NCI-H1048 (cell line): ENCODE measurements at places on chromosomes 4 and X.

DNA sequence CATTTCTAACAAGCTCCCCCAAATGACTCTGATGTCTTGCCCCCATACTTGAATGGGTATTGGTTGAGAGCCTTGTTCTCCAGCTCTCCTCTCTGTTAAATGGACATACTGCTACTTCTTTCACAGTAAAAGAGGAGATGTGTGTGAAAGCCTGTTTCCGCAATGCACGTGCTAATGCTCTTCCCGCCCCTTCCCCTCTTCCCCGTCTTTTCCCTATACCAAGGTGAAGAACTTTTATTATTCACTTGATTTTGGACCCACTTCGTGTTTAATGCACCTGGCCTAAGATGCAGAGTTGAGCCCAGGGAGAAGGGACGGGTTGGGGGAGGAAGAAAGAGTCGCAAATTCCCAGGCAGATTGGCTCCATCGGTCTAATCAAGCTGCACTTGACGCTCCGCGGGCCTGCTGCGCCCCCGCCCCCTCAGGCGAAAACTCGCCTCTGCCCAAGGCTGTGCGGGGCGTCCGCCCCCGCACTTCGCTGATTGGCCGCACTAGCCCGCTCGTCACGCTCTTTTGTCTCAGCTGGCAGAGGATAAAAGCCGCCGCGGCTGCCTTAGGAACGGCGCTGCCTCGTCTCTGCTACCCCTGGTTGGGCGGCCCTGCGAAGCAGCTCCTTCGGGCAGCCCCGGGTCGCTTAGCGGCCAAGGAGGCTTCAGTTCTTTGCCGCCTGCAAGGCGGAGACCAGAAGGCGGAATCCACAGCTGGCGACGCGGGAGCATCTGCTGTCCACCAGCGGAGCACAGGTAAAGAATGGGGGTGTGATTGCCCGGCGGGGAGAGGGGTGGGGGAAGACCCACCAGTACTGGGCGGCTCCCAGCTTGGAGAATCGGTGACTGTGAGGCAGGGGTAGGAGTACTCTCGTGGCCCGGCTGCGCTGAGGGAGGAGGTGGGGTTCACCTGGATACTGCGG lies at the start of gene ZCCHC12:
ZCCHC12 (plus strand) TSS at position 562 of the 910 bp plus-strand sequence. CDS start 1,421 bp downstream, outside the sequence.
- no peak for DNase-seq

DNA sequence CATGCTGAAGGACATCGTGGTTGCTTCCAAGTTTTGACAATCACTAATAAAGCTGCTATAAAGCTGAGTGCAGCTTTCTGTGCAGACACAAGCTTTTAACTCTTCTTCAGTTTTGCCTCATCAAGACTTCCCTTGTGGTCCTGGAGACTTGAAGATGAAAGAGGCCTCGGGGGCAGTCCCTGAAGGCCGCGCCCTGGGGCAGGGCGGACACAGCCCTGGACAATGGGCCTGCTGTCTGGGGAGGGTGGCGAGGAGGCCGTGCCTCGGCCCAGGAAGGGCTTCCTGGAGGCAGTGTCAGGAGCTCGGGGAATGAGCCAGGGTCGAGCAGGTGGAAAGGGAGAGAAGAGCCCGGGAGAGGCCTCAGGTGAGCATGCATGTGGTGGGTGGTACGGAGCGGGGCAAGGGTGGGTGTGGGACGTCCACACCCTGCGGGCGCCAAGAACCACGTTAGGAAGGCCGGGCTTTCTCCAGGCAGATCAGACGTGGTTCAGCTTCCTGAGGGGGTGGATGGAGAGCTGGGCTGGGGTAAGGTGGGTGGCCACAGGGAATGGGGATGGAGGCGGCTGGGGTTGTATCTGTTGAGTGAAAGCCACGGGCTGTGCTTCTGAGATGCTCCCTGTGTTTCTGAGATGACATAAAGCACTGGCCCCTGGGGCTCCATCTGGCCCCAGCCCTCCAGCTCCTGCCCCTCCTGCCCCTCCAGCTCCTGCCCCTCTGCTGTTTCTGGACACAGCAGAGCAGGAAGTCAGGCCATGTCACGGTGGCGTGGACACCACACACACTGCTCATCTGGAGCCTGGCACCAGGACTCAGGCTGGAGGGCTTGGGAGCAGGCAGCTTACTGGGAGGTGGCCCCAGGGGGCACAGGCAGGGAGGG lies 21.5 kb downstream of the ADRA2C start:
- no peak for DNase-seq

DNA sequence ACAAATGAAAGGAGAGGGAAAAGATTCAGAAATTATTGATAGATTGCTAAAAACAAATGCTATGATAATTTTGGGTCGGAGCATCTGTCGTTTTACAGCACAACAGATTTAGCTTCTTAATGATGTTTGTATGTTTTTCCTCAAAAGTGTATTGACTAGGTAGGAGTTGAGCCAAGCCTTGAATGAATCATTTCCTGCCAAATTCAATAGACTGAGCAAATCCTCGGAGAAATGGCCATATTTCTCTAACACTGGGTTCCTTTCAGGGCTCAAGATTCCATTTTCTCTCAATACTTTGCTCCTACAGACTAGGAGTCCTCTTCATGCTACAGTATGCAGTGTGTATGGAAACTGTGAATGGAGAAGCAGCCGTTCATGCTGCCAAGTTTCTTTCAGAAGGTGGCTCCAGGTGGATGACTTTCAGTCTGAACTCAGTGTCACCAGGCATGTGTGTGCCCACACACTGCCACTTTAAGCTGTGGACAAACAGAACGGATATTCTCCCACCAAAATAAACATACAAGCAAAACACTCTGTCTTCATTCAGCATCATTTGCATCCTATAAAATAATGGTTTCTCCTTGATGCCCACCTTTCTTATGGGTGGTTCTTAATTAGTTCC lies 146.0 kb downstream of the TBL1X start:
- DNase-seq, result no peak

DNA sequence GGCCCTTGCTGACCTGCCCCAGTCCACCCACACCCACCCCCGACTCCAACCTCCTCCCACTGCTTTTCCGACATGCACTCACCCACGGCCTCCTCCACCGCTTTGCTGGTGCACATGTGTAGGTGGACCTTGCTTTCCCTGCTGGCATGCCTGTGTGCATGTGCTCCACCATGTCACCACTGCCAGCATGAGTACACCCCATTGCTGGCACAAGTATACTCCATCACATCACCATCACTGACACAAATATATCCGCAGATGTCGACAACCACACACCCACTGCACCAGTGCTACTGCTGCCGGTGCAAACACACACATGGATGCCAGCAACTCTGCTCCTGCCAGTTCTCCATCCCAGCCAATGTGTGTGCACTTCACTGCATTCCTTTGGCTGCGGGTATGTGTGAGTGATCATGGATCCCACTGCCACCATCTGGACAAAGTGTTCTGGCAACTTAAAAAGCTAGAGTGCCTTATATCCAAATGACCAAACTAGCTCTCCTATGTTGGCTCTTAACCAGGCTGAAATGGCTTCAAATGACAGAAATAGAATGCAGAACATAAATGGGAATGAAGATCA lies 1072.3 kb downstream of the RAPGEF2 start:
- no peak for DNase-seq

DNA sequence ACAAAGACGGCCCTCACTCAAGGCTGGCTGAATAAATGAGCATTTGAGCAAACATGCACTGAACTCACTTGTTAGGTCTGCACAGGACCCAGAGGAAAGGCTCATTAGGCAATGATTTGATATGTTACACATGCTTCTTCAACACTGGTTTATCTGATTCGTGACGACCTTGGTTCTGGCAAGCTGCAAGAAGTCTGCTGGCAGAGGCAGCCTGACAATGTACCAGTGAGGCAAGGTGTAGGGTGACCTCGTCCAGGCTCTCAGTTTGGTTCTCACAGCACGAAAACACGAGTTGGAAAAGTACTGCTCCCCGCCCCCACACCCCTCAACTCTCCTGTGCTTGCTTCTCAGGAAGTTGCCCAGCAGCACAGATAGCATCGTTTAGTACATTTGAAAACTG lies 63.1 kb upstream of the CITED1 start:
- no peak for DNase-seq

- no peak for DNase-seq
Observed at GRCh38 chr4:22372986-22373385, 142.9 kb downstream of the ADGRA3 start.

- no peak for DNase-seq
Observed at GRCh38 chr4:52838729-52839586, 23.2 kb upstream of the RASL11B start.

DNA sequence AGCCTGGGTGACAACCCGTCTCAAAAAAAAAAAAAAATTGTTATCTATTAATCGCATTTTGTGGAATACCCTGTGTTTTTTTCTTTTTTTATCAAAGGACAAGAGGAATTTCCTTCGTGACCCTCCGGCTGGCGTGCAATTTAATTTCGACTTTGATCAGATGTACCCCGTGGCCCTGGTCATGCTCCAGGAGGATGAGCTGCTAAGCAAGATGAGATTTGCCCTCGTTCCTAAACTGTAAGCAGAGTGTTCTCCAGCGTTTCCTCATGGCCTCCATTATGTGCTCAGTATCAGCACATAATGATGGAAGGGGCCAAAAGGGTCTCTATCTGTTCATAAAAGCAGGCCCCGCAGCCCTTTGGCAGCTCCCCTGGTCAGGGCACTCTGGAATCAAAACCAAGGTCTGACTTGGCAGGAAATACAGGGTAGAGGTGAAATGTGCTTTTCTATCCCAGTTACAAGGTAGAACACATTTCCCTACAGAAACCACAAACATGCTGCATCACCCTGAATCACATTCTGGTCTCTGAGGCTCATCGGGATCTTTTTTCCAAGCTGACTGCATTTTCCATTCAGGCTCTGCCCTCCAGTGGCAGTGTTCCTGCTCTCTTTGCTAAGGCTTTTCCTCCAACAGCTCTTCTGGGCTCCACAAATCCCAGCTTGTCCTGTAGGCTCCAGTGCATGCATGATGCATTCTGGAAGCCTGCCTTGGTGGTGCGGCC lies 24.4 kb downstream of the SYAP1 start:
- DNase-seq, result no peak

DNA sequence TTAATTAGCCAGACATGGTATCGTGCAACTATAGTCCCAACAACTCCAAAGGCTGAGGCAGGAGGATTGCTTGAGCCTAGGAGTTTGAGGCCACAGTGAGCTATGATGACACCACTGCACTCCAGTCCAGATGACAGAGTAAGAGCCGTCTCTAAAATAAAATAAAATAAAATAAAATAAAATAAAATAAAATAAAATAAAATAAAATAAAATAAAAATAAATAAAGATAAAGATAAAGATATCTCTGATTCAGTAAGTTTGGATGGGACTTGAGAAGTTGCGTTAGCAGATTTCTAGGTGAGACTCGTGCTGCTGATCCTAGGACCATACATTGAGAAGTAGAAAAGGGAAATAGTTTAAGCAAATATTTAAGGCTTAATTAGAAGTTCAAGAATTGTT lies 254.8 kb upstream of the FAM241A start:
- no peak for DNase-seq

- DNase-seq, result no peak
Observed at GRCh38 chr4:184666670-184667069, 17.1 kb downstream of the PRIMPOL start.

- no peak for DNase-seq
Observed at GRCh38 chrX:19040373-19040772, 56.5 kb upstream of the PHKA2 start.

- no peak for DNase-seq
Observed at GRCh38 chr4:111923786-111924185, 221.5 kb upstream of the FAM241A start.

DNA sequence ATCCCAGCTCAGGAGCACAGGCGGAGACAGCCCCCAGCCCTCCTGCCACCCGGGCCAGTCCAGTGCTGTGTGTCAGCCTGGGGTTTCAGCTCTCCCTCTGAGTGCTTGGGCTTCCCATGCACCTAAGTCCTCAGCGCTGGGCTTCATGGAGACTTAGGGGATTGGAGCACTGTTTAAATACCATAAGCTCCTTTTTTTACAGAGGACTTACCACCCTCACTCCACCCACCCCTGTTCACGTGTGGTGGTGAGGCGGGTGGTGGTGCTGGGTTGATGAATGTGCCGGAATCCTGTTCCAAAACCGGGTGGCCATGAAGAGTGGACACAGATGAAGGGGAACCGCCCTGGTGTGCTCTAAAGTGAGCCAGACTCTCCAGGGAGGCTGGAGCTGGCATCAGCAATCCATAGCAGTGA lies 66.9 kb downstream of the PSAPL1 start:
- no peak for DNase-seq

DNA sequence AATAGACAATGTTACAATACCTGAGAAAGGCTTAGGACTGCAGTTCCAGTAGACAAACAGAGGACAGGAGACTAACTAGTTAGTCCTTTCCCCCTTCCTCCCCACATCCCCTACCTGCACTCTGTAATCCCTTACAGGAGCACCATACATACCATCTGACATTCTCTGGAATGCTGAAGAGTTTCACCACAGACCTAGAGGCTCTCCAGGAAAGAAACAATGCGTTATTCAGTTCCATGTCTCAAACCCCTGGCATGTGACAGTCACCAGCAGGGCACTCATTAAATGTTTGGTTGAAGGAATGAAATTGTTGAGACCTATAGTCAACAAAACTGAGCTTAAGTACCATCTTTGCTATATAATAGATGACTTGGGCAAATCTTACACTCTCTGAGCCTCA lies 100.2 kb upstream of the USP38 start:
- DNase-seq, result no peak

DNA sequence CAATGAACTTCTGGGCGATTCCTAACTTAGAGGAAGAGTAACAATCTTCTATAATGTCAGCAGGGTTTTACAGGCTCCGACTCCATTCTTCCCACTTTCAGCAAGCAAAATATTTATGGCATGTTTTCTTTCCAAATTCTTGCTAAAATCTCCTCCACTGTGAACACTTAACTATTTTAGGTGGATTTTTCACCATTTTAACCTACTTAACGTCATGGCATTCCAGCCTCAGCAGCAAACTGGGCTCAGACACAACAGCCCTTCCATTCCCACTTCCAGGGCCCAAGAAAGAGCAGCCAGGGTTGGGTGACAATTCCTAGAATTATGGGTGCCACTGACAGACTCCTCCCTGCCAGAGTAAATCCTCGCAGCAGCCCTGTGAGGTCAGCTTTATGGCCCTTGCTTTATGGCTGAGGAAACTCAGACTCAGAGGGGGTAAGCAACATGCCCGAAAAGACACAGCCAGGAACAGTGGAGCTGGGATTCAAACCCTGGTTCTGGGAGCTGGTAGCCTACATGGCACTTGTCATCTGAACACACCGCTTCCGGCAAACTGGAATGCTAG lies 112.8 kb upstream of the MAP3K15 start:
- no peak for DNase-seq

DNA sequence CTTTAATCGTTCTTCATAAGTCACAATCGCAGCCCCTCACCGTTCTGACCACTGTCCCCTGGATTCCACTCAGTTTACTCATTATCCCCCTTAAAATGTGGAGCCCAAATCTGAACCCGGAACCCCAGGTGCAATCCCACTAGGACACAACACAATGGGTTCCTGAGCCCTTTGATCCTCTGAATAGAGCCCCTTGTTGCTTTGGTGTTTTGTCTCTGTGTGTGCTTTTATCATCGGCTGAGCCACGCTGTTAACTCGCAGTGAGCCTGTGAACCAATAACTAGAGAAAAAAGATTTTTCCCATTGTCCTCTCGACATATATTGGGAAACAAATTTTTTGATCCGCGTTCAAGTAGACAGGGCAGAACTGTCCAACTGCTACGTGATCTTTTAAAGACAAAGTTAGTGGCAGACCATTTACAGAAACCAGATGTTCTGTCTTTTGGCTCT lies 617 bp upstream of the PDHA1 start:
- no peak for DNase-seq
